Naive thymus-derived CD4-positive, alpha-beta T cell (primary cell): ENCODE measurements at places on chromosomes 3 and 15.

- DNase-seq, result no peak
Measured at GRCh38 chr3:166291186-166291955, 454.1 kb upstream of the BCHE start.

DNA sequence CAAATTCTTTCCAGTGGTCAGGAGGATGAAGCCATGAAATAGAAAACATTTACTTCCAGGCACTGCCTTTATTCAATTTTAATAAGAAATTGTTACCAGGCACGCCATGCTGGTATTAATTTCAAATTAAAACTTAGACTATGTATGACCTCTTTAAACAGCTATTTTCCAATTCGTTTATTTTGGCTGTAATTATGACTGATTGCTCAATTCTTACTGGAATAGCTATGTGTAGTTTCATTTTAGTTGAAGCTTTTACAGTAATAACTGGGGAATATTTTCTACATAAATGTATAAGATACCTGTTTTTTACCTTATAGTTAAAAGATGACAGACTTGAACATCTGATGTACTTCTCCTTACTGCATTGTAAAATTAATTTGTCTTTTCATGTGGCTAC, 480.0 kb upstream of the GOLIM4 start:
- DNase-seq, result no peak

- no peak for DNase-seq
Measured at GRCh38 chr15:40751745-40752144, 3.3 kb downstream of the RMDN3 start.

DNA sequence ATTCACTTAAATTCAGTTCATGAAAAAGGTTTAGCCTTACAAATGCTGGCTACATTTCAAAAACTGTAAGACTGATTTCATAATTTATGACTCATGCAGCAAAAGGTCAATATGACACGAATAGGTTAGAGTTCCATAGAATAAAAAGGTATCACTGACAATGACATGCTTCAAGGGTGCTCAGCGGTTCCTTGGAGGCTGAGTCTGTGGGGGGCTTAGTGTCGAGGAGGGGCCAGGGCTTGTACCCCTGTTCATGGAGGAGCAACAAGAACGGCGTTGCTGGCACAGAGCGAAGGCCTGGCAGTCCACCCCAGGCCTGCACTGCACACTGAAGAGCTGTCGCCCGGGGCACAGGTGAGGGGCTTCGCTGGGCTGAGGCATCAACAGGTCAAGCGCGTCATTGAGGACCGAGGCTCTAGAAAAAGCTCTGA, 174.2 kb downstream of the NR1D2 start:
- DNase-seq, result no peak

- DNase-seq, result no peak
Measured at GRCh38 chr15:98282656-98283332, 322.3 kb downstream of the ARRDC4 start.

GRCh38 chr3:155065537-155065936, 14.6 kb upstream of the MME start:
- DNase-seq, result no peak

GRCh38 chr3:175255698-175256097, 396.6 kb downstream of the NAALADL2 start:
- no peak for DNase-seq
